ENCODE measurements at places on chromosomes 13 and 19.
A peak's percentile ranks its signal among the peaks of the same experiment; 100 is the strongest.

GRCh38 chr19:49808711-49809159, 4.4 kb downstream of the FUZ start:
- DNase-seq = peak; percentile 88

DNA sequence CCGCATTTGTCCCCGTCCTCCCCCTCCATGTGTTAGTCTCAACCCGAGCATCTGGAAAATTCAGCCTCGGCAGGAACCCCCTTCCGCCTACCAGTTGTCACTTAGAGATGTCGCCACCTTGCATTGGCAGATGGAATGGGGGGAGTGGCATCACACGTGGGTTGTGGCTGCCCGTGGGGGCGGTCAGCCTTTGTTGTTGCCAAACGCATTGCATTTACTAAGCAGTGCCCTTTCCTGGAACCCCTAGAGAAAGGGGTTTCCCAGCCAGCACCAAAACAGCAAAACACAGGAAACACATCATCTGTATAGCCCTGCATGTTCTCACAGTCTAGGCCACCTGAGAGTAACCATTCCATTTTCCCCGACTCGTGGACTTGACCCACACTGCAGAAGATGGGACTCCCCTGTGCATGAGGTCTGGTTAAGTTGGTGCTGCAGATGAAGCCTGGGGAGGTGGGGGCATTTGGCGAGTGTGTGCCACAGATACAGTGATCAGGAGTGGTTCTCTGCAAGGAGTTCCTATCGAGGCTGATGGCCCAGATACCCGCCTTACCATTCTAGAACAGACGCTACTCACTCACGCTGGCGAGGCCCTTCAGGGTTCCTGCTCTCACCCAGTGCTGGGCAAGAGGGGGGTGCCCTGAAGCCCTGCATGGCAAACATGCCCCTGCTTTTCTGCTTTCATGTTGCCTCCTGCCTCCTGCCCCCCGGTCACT, 38.3 kb downstream of the TMED1 start:
- DNase-seq = peak; percentile 57

- no peak for DNase-seq
Measured at GRCh38 chr19:5681391-5682106, 722 bp downstream of the HSD11B1L start.

DNA sequence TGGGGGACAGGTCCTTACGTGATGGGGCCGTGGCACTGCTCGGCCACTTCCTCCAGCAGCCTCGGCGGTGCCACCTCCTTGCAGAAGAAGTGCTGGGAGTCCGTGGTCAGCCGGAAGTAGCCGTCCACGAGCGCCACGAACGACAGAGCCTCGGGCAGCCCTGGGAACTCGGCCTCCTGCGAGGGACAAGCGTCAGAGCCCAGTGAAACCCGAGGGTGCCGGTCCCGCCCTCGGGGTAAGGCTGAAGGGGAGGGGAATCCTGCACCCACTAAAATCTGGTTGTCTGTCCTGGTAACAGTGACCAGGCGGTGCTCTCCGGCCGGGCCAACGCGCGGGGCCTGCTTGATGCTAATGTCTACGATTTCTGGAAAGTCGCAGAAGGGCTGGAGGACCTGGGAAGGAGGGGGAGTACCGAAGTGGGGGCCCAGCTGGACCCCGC, 6.4 kb downstream of the JAK3 start:
- DNase-seq = no peak

DNA sequence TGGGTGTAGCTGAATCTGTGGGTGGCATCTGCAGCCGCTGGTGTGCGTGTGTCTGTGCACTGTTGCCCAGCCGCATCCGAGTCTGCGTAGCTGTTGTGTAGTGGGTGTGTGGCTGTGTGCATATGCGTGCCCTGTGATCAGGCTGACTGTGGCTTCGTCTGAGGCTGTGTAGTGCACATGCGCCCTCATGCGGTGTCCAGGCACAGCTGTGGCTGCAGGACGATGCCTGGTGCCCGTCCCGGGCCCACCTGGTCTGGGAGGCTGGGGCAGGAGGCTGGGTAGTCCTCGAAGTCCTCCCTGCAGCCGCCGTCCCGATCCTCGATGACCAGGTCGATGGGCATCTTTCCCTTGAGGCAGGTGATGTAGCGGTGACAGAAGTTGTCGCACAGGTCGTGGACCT, 4.9 kb downstream of the MEIS3 start:
- DNase-seq = peak; percentile 47

DNA sequence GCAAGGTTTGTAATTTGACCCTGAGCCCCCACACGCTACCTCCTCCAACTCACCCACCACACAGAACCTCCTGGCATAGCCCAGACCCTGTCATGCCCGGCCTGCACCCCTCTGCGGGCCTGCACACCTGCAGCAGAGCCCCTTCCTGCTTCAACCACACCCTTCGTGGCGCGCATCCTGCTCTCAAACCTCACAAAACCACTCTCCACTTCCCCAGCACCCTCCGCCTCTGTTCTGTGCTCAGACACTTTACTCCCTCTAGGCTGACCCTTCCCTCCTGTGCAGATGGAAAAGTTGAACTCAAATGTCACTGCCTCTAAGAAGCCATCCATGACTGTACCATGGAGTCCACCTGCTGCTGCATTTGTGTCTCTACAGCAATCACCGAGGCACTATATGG, 28.5 kb downstream of the FAAP24 start:
- DNase-seq = no peak

DNA sequence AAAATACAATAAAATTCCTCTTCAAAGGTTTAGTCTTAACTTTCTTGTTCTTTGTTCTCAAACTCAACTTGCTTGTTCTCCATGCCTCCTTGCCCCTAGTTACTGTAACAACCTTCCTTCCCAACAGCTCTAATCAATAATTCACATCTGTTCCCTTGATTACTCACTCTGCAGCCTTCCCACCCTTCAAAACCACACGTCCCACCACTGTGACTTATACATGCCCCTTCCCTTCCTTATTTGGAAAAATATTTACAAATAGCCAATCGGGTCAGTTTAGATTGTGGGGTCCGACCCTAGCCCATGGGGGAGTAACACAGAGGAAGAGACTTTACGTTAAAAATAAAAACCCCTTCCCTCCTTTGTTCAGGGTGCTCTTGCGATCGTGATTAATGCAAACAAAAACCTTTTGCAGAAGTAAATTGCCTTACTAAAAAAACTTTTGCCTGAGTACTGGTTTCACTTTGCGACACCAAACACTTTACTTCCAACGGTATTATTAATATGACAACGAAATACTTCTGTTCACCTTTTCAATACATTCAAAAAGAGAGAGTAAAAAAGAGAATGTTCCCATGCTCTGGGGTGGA, 512 bp upstream of the ZNF93 start:
- DNase-seq = no peak

GRCh38 chr19:18946918-18947317, 5.9 kb upstream of the HOMER3 start:
- no peak for DNase-seq

DNA sequence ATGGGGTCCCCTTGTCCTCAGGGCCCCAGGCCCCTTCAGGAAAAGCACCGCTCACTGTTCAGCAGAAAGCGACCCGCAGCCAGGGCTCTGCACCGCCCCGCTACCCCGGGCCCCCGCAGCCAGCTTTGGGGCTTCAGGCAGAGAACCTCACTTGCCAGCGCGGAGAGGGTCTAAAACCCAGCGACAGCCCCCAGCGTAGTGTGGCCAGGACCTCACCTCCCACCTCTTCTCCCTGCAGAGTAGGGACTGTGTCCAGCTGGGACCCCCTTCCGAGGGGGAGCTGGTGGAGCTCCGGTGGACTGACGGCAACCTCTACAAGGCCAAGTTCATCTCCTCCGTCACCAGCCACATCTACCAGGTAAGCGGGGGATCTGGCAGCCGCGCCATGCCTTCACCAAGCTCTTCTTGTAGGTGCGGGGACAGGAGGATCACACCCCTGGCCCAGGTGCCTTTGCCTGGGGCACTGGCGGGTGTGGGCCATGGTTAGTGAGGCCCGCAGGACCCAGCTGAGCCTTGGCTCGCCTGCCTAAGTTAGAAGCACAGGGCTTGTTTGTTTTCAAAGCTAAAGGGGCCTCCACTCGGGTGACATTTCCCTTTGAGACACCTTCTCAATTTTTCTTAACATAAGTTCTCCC, 175.7 kb downstream of the KDM4B start:
- DNase-seq = no peak

GRCh38 chr13:65530688-65531087, 1699.4 kb downstream of the PCDH9 start:
- DNase-seq = no peak

GRCh38 chr19:49434907-49435583, 6.3 kb downstream of the SLC17A7 start:
- no peak for DNase-seq

DNA sequence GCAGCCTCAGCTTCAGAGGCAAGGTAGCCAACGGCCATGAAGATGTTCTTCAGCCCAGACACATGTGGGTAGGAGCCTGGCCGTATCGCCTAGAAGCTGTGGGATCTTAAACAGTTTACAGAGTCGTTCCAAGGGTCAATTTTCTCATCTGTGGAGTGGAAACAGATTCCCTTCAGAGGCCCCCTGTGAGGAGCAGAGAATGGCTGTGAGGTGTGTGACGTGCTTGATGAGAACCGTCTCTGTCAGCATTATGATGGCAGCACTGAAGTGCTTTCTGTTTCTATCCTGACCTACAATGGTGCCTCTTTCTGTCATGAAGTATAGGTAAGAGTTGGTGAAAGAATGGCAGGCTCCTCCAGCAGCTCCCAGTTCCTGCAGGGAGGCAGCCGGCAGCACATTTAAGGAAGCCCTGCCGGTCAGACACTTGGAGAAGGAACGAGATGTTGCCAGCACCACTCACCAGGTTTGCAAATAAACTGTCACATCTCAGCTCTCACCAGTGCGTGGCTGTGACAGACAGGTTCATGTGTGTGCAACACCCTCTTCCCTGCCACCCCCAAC, 277.3 kb downstream of the FOXO1 start:
- no peak for DNase-seq

- DNase-seq = no peak
Measured at GRCh38 chr19:53013621-53014020, at the start of gene ERVV-1. Gene ERVV-1, plus strand, starts transcription at chr19:53013921. Its CDS starts 170 bp downstream, at chr19:53014091.

DNA sequence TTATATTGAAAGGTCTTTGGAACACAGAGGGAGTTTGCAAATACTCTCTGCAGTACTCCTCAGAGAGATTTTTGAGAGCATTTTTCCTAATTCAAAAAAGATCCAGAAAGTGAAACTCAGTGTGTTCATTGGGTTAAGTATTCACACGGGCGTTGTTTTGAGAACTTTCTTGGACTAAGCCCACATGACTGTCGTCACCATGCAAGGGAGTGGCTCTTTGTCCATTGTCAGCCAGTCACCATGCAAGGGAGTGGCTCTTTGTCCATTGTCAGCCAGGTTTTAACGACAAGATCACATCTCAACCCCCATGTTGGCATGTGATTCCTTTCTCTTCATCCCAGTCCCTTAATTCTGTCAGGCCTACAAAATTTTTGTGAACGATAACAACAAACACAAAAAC, 81.2 kb upstream of the STK24 start:
- no peak for DNase-seq

DNA sequence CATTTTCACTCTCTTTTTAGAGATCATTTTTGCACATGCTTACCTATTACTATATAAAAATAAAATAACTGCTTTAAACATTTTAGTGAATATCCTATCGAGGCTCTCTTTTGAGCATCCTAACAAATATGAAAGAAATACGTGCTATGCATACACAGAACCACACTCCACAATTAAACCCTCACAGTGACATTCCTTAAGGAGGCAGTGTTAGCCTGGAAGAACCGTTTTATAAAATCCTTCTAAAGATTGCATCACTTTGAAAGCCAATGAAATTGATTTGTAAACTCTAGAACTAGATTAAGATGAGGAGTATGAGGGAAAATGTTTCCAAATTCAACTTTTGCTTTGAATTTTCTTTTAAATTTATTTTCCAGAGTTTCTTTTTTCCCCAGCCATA, 11.1 kb upstream of the ENOX1 start:
- no peak for DNase-seq

DNA sequence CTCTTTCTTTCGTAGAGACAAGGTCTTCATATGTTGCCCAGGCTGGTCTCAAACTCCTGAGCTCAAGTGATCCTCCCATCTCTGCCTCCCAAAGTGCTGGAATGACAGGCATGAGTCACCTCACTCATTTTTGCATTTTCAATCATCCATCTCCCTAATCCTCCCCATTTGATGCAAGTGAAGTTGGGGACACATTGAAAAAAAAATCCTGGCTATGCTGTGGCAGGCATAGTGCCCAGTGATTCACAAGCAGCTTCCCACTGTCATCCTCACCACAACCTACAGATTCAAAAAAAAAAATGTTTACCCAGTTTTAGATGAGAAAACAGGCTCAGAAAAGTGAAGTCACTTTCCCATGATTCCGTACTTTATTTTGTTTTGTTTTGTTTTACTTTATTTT, 44.7 kb upstream of the USP29 start:
- no peak for DNase-seq

GRCh38 chr13:110912651-110913051, 2.2 kb downstream of the ANKRD10 start:
- DNase-seq = peak; percentile 85

- DNase-seq = no peak
Measured at GRCh38 chr19:30386551-30387143, 14.5 kb downstream of the ZNF536 start.

DNA sequence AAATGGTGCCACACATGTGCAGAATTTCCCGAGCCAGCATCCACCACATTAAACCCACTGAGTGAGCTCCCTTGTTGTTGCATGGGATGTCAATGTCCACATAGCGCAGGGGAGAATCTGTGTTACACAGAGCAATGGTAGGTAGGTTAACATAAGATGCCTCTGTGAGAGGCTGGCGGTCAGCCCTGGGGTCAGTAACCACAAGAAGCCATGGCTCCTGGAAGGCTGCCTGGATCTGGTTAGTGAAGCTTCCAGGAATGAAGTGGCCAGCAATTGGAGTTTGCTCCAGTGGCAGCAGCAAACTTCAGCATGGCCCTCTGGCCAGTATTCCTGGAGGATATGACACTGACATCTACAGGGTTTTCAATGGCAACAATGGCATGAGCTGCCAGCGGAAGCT, 37.0 kb upstream of the PCDH9 start:
- DNase-seq = no peak

GRCh38 chr13:112104881-112105234, 37.9 kb downstream of the SOX1 start:
- DNase-seq = no peak

DNA sequence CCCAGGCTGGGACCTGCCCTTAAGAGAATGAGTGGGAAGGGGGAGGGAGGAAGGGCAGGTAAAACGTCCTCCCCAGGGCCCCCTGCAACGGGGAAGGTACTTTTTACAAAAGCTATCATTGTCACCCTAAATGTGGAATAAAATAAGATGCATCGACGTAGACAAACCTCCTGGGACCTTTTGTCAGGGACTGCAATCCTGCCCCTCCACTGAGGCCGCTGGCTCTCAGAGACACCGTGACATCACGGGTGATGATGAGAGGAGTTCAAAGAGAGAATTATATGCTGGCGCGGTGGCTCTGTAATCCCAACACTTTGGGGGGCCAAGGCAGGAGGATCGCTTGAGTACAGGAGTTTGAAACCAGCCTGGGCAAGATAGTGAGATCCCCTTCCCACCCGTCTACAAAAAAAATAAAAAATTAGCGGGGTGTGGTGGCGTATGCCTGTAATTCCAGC, 1.8 kb upstream of the MYBPC2 start:
- DNase-seq = no peak

DNA sequence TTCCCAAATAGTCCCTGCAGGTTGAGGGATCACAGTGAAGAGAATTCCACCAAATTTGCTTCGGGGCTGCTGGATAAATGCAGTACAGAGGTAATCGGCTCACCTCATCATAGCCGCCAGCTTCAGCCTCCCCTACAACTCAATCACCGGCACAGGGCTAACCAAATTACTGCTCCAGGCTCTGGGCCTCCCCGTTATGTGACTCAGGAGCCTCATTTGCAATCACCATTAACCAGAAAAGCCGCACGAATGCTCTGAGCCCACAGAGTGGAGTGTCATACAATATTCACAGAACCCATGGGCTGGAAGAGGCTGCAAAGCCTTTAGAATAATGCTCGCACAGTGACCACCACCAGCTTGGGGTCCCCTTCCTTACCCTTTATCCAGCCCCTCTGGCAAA, 4.9 kb downstream of the SIAH3 start:
- DNase-seq = no peak

Data from suppressor macrophage treated with lipopolysaccharide for 1 hour (primary cell).